ENCODE measurements at places on chromosomes 3 and 15. TPM values are rescaled to one million over a fixed set of nuclear protein-coding genes. Genes with fewer than 3 reads are reported as not detected.
A peak's percentile ranks its signal among the peaks of the same experiment; 100 is the strongest.

- peak; percentile 62 for DNase-seq
These were observed 302.2 kb upstream of the NR2E3 start for GRCh38 chr15:71508081-71508682.

DNA sequence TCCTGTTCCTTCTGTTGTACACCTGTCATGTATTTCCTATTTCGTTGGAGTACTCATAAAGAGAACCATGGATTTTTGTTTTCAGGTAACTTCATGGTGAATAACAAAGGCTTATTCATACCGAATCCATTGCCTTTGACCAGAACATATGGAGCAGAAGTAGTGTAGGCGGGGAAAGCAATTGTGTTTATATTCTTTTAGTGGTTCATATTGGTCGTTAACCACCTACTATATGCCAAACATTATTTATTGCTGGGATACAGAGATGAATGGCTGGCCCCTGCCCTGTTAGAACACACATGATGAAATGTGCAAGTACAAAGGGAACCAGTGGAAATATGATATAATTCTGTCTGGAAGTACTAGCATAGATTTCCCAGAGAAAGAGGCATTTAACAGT, 9.8 kb downstream of the RPUSD2 start:
- DNase-seq: no peak

- DNase-seq: no peak
These were observed 132.3 kb downstream of the NTRK3 start for GRCh38 chr15:88124199-88124598.

SEMA3B gene
- total RNA-seq: 0.15 TPM

DNA sequence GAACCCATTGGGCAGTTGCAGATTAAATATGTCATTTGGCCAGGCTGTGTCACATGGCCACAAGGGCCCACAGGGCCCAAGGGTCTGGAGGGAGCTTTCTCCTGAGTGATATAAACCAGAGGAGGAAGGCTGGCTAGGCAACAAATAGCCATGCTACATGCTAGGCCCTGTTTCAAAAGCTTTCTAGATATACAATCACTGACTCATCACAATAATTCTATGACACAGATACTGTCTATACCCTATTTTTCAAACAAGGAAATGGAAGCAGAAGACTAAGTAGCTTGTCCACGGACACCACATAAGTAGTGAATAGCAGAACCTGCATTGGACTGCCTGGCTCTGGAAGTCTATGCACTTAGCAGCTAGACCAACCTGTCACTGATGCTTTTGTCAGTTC, 625.4 kb downstream of the NTRK3 start:
- no peak for DNase-seq

DNA sequence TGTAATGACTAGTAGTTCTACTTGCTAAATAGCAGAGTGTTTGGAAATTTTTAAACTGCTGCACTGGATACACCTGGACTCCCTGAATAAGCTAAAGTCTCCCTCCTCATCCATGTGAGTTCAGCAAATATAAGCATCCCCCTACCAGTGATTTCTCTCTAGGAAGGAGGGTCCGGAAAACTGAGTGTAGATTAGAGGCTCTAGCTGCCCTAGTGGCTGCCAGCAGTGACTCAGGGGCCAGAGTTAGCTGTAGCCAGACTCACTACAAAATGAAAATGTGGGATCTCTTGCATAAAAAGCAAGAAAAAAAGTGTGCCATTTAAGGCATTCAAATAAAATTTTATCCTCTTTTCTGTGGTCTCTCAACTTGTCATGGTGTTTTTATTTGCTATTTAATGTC, 485.0 kb upstream of the ATP11B start:
- DNase-seq: peak; percentile 85

All from Karpas-422 (cell line).